ENCODE measurements at places on chromosomes 6 and 20.

DNA sequence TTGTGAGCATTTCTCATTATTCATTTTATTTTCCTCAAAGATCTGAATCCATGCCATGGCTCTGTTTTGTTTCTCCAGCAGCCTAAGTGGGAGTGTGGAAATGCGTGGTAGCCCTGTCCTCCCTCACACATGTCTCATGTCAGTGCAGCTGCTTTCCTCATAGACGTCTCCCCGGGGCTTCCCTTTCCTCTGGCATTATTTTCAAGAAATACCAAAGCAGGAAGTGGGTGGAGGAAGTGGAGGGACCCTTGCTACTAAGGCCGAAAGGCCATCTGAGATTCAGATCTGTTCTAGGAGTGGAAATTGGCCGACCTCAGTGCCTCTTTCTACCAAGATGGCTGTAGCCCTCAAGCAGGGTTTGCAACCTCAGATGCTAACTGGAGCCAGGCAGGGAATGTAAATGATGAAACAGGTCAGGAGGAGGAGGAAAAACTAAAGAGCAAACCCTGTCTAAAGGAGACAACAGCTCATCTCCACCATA, 420.9 kb upstream of the PLCB4 start:
- no peak for DNase-seq

GRCh38 chr6:44275749-44276648, 5.7 kb downstream of the TMEM151B start:
- DNase-seq, result no peak

DNA sequence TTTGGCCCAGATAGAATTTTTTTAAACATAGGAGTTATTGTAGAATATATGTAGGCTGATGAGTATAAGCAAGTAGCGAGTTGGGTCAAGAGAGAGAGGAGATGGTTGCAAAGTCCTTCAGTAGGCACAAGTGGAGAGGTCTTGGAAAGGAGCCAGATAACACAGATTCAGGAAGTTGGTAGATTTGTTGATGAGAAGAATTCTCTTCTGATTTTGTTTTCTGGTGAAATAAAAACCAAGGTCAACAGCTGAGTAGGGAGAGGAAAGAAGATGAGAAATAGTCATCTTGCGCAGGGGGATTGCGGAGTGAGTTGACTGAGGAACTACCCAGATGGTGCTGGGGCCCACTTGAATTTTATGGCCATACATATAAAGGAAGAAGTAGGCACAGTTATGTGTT, 17.4 kb upstream of the CD83 start:
- DNase-seq, result no peak

DNA sequence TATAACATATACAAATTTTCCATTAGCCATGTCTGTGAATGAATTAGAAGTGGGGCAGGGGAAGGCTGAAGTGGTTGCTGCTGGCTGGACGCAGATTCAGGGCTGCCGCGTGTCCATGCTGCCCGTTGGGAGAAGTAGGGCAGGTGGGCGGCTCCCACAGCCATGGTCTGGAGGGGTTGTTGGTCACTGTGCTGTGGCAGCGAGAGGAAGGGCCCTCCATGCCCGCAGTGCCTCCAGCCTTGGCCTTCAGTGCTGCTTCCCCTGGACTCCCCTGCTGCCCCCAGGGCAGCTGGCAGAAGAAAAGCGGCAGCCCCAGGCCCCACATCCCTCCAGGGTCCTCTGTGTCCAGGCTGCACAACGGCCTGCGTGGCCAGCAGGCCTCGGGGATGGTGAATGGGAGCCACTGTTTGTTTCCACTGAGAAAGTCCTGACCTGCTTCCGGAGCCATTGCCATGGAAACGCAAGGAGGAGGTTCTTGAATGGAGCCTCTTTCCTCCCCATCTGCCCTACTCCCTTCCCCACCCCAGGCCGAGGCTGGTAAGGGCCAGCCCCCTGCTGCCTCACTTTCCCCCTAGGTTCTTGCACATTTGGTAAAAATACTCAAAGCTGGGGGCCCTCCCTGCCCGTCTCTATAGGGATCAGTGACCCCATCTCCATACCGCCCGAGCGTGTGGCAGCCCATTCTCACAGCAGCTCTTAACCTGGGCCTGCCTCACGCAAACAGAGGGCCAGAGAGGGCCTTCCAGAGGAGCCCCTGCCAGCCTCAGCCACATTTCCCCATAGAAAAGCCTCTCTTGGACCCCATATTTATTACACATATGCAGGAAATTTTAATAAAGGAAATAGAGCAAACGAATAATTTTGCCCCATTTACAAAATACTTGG, 113.3 kb downstream of the SASH1 start:
- no peak for DNase-seq
